A375 (cell line): ENCODE measurements at places on chromosomes 16 and 17. TPM values are rescaled to one million over a fixed set of nuclear protein-coding genes. Genes with fewer than 3 reads are reported as not detected.

The NKD1 gene
- 0.08 TPM in 2 replicates for total RNA-seq

The HLF gene
- 0.03 and 0.08 TPM in 2 replicates for total RNA-seq

The TELO2 gene
- 24.5 and 42.0 TPM in 2 replicates for total RNA-seq

The AIPL1 gene
- total RNA-seq = 0.04 TPM in 1 of 2 replicates, not detected in the other

The GLYR1 gene
- 40.2 and 47.4 TPM in 2 replicates for total RNA-seq

The DPEP1 gene
- total RNA-seq = 0.60 TPM in 1 of 2 replicates, not detected in the other

The NPIPA5 gene
- total RNA-seq = 1.4 TPM in 1 of 2 replicates, not detected in the other

The KLHL11 gene
- 25.5 and 26.7 TPM in 2 replicates for total RNA-seq

The HS3ST3B1 gene
- total RNA-seq = 1.7 and 4.2 TPM in 2 replicates

The PIPOX gene
- total RNA-seq = 1.2 and 1.4 TPM in 2 replicates

The CCL7 gene
- not detected in 2 replicates for total RNA-seq

The MPP2 gene
- total RNA-seq = 3.6 and 5.7 TPM in 2 replicates

The MATCAP1 gene
- 24.4 and 25.3 TPM in 2 replicates for total RNA-seq

The NSRP1 gene
- total RNA-seq = 17.0 and 22.1 TPM in 2 replicates

The RNF166 gene
- 28.6 and 36.2 TPM in 2 replicates for total RNA-seq

The CHD9 gene
- 26.6 and 45.5 TPM in 2 replicates for total RNA-seq

The PTX4 gene
- total RNA-seq = not detected in 2 replicates

The RAPGEFL1 gene
- 7.0 TPM in 2 replicates for total RNA-seq

The AKAP10 gene
- 16.2 and 19.4 TPM in 2 replicates for total RNA-seq

The ASPA gene
- not detected in 2 replicates for total RNA-seq

The HNF1B gene
- total RNA-seq = not detected in 2 replicates

The PRPSAP1 gene
- 27.3 and 29.1 TPM in 2 replicates for total RNA-seq

The ABCA8 gene
- total RNA-seq = 0.88 and 5.8 TPM in 2 replicates

The THUMPD1 gene
- total RNA-seq = 53.8 and 57.1 TPM in 2 replicates

The RPUSD1 gene
- 42.7 and 43.5 TPM in 2 replicates for total RNA-seq

The EFCAB13 gene
- total RNA-seq = 4.6 and 8.4 TPM in 2 replicates

The C1QL1 gene
- total RNA-seq = 6.0 and 6.3 TPM in 2 replicates

The PITPNM3 gene
- 1.1 TPM in 2 replicates for total RNA-seq

The C17orf100 gene
- 0.15 and 0.45 TPM in 2 replicates for total RNA-seq

The KRT39 gene
- not detected in 2 replicates for total RNA-seq

The KRTAP9-8 gene
- total RNA-seq = not detected in 2 replicates

The PARD6A gene
- 4.2 and 4.9 TPM in 2 replicates for total RNA-seq

The KRTAP2-3 gene
- total RNA-seq = 0.29 TPM in 1 of 2 replicates, not detected in the other

The CCL17 gene
- not detected in 2 replicates for total RNA-seq

The NEK8 gene
- 2.7 and 3.1 TPM in 2 replicates for total RNA-seq

The HEATR9 gene
- total RNA-seq = not detected in 2 replicates

The HID1 gene
- total RNA-seq = 1.7 and 3.0 TPM in 2 replicates

The NPB gene
- total RNA-seq = 0.11 and 0.24 TPM in 2 replicates

The YBX2 gene
- total RNA-seq = not detected in 2 replicates

The KRT222 gene
- total RNA-seq = not detected in 2 replicates

The EVI2A gene
- 2.1 TPM in 2 replicates for total RNA-seq

The ATP2C2 gene
- total RNA-seq = 1.6 TPM in 1 of 2 replicates, not detected in the other

The KRT20 gene
- total RNA-seq = 0.08 TPM in 1 of 2 replicates, not detected in the other

The KIF2B gene
- not detected in 2 replicates for total RNA-seq

The CCL2 gene
- total RNA-seq = 0.66 and 4.1 TPM in 2 replicates

The MAFG gene
- total RNA-seq = 23.1 and 24.7 TPM in 2 replicates

The TRIM72 gene
- not detected in 2 replicates for total RNA-seq

The IGF2BP1 gene
- 27.7 and 27.8 TPM in 2 replicates for total RNA-seq

The P2RX1 gene
- 0.34 TPM in 1 of 2 replicates, not detected in the other for total RNA-seq

The C16orf86 gene
- total RNA-seq = 9.2 and 11.4 TPM in 2 replicates

The TBX2 gene
- 11.5 and 13.1 TPM in 2 replicates for total RNA-seq

The AOC2 gene
- total RNA-seq = 1.1 and 1.5 TPM in 2 replicates

The KRT24 gene
- total RNA-seq = not detected in 2 replicates

The ABCC11 gene
- total RNA-seq = 0.27 TPM in 1 of 2 replicates, not detected in the other

The ASPHD1 gene
- 11.5 and 13.5 TPM in 2 replicates for total RNA-seq

The CBLN1 gene
- 0.96 TPM in 1 of 2 replicates, not detected in the other for total RNA-seq

The PIRT gene
- total RNA-seq = not detected in 2 replicates
